AG20443 (cell line): ENCODE measurements at places on chromosomes 7 and 10.

GRCh38 chr10:3825244-3825643, 40.2 kb upstream of the KLF6 start:
- peak; percentile 91 for DNase-seq

- DNase-seq = no peak
Observed at GRCh38 chr10:103582331-103583123, 89.0 kb downstream of the NEURL1 start.

DNA sequence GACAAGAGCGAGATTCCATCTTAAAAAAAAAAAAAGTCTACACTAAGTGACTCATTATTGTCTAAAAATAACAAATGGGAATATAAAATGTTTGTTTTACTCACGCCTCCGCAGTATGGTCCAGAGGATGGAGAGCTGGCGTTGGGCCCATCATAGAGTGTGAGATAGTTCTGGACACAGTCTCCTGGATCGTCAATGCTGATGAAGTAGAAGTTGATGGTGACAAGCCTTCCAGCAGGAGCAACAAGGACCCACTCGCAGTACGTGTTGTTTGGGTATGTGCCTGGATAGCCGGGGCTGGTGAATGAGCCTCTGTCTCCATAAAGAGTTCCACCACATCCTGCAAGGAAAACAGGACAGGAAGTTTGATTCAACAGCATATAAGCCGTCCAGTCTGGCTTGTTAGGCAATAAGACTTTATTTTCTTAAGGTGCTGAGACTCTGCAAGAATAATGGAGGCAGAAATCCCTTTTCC, 11.5 kb upstream of the RSU1 start:
- peak; percentile 43 for DNase-seq

DNA sequence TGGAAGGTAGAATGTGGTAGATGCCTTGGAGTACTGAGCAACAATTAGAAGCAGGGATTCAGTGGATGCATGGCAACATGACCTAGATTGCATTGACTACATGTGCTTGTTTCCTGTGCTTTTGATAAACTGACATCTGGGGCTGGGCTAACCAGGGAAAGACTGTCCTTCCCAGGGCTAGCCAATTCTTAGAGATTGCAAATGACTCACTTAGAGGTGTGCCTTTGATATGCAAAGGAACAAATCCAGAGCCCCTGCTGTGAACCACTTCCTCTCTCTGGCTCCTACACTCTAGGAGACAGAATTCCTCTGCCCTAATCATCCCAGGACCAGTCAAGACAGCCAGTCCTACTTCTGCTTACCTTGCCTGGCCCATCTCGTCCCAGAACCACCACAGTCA, 651.5 kb downstream of the LRMDA start:
- DNase-seq = peak; percentile 22
